ENCODE measurements at places on chromosomes 16 and 17.
A peak's percentile ranks its signal among the peaks of the same experiment; 100 is the strongest.

DNA sequence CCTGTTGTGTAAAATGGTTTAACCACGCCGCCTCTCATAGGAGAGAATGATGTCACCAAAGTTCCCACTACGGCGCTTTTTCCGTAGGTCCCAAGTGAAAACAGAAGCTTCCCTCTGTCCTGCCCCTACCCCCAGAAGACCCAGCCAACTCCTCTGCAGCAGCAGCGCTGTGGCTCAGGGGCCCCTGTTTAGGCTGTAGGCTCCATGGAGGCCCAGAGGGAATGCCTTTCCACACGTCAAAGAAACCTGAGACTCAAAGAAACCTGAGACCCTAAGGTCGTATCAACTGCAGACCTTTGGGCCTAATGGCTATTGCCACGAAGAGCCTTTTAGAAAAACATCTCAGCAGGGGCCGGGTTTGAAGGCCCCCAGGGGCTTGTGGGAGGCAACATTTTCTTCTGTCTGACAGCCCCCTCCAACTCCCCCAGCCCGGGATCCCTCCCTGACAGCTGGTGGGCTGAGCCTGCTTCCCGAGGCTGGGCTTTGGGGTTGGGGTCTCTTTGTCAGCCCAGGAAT is 43.1 kb upstream of the MEAK7 start:
- no peak for DNase-seq

DNA sequence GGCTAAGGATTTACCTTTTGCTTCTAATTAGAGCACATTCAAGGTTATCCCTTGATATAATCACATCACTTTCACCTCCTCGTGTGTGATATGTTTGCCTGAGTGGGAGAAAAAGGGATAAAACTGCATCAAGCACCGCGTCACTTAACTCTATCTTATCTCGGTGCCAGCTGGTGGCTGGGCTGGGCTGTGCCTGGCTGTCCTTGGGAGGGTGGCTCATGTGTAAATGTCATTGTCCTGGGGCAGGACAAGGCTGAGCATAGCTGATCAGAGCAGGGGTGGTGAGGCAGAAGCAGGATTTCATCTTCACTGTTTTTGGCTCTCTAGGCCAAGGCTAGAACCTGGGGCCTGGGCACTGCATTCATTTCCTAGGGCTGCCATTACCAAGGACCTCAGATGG is 105.3 kb downstream of the RAP1GAP2 start:
- no peak for DNase-seq

DNA sequence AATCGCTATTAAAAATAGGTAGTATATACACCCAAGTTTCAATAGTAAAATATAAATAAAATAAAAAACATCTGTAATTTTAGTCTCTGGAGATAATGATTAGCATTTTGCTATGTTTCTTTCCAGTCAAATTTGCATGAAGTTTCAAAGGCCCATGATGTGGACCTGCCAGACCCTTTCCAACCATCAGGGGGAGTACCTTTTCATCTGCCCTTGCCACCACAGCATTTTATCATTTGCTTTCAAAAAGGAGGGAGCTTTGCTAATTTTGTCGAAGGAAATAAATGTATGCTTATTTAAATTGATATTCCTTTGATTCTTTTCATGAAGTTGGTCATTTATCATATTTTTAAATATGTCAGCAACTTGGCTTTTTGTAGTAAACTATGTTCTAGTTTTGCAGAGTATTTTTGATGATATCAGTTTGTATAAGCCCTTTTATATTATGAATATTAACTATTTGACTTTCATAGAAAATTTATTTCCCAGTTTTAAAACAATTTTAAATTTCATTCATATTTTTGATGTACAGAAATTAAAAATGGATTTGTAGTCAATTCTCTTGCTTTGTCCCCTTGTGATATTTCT is 115.2 kb upstream of the NETO2 start:
- DNase-seq, result peak; percentile 9

GRCh38 chr17:72122010-72122764 is 1.4 kb downstream of the SOX9 start:
- no peak for DNase-seq

- DNase-seq, result no peak
Measured at GRCh38 chr17:79142375-79142774, 67.8 kb downstream of the ENGASE start.

DNA sequence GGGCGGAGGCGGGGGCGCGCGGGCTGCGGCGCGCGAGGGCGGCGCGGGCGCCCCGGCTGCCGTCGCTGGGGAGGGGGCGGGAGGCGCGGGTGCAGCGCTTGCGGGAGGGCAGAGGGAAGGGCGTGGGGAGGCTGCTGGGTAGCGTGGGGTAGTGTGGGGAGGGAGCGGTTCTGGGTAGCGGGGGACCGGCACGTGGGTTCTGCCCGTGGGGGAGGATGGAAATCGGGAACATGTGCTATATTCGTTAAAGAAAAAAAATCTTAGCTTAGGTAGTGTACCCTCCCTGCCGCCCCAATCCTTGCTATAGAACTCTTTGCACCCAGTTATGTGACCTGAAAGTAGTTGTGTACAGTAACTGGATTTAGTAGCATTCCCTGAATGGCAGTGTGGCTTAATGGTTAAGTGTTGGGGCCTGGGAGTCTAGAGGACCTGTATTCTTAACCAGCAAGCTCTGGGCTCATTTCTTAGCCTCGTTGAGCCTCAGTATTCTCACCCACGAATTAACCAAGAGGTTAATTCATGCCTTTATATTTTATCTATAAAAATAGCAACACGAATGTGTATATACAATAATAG is 646 bp downstream of the RABEP1 start:
- no peak for DNase-seq

DNA sequence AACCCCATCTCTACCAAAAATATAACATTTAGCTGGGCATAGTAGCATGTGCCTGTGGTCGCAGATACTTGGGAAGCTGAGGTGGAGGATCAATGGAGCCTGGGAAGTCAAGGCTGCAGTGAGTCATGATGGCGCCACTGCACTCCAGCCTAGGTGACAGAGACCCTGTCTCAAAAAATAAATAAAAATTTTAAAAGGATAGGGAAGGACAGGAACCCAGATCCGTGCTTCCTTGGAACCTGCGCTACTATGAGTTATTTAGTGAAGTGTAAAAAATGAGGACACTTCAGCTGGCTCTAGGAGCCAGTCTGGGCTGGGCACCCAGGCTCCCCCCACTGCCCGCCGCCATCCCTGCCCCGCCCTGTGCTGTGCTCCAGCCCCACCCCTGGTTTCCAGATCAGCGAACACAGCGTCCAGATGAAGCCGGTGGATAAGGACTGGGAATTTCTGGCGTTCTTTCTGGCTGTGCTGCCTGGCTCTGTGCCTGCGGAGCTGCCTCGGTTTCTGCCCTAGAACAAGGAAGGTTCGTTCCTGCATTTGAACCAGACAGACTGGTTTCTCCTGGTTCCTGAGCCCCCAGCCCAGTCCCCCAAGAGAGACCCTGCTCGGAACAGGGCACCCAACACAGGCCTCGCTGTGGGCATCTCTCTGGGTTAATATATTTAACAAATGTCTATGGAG is 18.5 kb downstream of the PLLP start:
- no peak for DNase-seq

DNA sequence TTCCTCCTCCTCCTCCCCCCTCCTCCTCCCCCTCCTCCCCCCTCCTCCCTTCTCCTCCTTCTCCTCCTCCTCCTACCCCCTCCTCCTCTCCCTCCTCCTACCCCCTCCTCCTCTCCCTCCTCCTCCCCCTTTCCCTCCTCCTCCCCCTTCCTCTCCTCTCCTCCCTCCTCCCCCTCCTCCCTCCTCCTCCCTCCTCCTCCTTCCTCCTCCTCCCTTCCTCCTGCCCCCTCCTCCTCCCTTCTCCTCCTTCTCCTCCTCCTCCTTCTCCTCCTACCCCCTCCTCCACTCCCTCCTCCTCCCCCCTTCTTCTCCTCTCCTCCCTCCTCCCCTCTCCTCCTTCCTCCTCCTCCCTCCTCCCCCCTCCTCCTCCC is 6.6 kb upstream of the PDP2 start:
- DNase-seq, result no peak

GRCh38 chr16:57148481-57148880 is 37.4 kb downstream of the PSME3IP1 start:
- DNase-seq, result no peak

GRCh38 chr16:30526137-30526822 is at the start of gene ZNF768:
Gene ZNF768, minus strand, starts transcription at chr16:30526566. Its CDS starts 153 bp downstream, at chr16:30526413.
- DNase-seq, result no peak

DNA sequence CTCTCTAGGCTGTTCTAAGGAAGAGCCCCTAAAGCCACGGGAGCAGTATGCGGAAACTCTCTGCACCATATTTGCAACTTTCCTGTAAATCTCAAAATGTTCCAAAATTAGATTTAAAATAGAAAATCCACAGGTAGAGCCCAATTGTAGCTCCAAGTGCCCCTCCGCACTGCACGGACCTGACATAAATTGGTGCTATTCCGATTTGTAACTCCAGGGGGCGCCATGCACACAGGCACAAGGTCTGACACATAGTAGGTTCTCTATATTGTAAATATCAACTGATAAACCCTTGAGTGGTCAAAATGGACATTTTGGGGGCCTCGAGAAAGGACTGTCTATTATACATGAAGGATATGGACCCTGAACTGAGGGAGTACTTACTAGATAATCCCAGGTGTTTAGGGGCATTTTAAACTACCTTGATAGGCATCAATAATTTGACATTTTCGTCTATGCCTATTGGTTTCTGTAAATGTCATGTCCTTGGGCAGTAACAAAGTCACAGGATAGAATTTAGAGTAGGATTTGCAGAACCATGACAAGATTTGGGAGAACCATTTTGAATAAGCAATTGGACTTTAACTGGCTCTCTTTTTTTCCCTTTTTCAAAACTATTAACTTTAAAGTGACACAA is 36.6 kb upstream of the TMEM132E start:
- no peak for DNase-seq

DNA sequence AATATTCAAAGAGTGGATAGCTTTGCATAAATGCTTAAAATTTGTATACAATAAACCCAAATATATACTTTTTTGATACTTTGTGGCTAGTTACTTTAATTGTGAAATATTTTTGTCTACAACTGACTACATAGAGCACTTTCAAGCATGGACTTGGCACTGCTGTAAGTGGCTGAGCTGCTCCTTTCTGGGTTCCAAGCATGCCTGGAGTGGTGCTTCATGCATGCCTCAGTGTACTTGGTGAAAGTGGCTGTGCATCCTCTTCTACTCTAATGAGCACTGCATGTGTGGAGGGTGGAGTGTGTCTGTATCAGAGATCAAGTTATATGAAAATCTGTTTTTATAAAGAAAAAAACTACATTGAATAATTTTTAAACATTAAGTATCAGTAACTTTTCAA is 94.1 kb downstream of the OMG start:
- no peak for DNase-seq

DNA sequence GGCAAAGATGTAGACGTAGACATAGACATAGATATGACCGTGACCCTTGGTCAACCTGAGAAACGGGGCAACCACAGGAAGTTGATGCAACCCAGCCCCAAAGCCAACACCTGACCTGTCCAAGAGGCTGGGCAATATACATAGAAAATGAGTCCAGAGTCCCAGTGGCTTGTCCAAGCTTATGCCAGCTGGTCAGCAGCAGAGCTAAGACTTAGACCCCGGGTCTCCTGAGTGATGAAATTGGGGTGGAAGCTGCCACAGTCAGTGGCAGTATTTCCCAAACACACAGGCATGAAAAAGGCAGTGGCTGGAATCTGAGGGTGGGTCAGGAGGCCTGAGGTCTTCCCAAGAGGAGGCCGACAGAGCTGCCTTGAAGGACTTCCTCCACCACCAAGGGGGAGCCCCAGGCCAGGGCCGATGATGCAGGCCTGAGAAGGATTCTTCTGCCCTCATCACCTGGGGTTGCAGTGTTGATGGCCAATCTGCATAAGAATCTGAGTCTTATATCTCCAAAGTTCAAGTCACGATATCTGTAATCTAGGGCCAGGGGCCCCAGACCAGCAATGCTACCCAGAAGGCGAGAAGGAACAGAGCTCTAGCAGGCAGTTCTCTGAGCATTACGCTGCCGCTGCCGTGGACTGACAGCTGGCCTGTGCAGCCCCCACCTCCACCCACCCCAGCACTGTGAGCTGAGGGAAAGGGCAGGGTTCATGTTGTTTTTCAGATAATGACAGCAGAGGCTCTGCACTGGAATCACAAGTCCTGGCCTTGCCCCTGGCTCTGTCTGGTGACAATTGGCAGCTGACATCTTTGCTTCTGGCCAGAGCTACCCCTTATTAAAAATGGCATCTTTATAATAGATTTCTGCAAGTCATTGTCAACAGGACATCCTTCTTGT is 72.7 kb downstream of the GNAO1 start:
- no peak for DNase-seq

DNA sequence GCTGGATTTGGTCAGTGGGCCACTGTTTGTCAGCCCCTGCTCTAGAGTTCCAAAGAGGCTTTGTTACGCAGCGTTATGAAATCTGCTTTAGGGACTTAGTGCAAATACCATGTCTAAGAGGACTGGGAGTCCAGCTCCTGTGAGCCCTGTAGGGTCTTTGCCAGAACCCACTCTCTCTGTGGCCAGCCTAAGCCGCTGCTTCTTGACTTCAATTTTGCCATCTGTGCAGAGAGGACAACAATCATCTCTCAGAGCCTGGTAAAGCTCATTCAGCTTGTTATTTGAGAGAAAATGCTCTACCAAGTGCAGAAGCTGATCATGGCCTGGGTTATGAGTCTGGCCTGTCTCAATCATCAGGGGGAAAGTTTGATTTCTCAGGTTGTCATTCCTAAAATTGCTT is 17.9 kb downstream of the CA10 start:
- no peak for DNase-seq

GRCh38 chr17:56648806-56649205 is 55.3 kb downstream of the NOG start:
- no peak for DNase-seq

DNA sequence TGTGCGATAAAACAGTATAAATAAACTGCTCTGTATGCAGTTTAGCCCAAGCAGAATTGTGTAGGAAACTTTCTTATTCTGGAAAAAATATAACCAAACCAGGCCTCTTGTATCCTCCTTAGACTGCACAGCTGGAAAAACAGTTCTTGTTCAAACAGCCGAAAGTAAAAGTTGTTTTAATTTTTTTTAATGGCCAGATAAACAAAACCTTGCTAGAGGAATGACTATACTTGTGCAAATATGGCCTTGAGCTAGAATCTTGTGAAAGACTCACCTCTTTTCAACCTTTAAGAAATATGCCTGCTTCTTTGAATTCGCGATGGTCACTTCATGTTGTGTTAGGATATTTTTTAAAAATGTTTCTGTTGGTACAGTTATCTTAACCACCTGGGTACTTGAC is 114.5 kb upstream of the MAF start:
- DNase-seq, result no peak

DNA sequence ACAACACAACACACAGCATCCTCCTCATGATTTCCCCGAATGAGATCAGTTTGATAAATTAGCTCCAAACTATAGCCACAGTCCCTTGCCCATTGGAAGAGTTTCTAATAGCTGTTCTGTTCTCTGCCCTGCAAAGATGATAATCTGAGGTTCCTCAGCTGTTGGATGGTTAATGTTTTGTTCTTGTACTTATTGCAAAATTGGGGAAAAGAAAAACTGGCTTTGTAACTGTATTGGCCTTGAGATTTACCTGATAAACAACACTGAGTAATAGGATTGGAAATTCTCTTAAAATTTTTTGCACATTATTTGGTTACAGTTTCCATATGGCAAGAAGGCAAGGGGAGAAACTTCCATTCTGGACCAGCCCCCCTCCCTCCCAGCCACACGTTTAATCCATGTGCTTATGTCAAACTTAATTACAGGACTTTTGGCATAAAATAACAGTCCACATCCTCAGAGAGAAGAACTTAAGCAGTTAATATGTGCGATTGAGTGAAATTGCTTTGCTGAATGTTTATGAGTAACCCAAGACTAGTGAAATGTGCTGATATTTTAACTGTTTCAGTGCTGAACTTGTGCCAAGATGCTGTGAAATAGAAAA is 119.1 kb upstream of the ZFHX3 start:
- no peak for DNase-seq
